ENCODE measurements at places on chromosomes 4 and X. TPM values are rescaled to one million over a fixed set of nuclear protein-coding genes. Genes with fewer than 3 reads are reported as not detected.
A peak's percentile ranks its signal among the peaks of the same experiment; 100 is the strongest.

SLC26A1 gene
- total RNA-seq = not detected

AR gene
- total RNA-seq = 7.6 TPM

XPNPEP2 gene
- total RNA-seq = not detected

PCDH7 gene
- total RNA-seq = 38.8 TPM

ETDB gene
- not detected for total RNA-seq

PACRGL gene
- total RNA-seq = 28.4 TPM

DNA sequence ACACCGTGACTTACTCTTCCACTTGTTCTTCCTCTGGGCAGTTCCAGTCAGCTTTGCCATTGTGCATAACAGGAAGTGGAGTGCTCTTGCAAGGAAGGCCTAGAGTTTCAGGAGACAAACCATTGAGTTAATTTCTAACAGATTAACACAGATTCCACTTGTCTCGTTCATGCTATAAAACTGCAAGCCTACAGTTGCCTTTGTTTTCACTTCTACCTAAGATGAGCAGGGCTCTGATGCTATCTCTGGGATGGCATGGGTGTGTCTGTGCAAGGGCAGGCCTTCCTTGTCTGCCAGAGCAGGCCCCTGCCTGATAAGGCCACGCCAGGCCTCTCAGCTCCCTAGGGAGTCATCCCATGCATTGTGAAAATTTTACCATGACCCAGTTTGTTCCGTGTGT lies 67.7 kb upstream of the PGRMC2 start:
- DNase-seq = peak; percentile 31

DNA sequence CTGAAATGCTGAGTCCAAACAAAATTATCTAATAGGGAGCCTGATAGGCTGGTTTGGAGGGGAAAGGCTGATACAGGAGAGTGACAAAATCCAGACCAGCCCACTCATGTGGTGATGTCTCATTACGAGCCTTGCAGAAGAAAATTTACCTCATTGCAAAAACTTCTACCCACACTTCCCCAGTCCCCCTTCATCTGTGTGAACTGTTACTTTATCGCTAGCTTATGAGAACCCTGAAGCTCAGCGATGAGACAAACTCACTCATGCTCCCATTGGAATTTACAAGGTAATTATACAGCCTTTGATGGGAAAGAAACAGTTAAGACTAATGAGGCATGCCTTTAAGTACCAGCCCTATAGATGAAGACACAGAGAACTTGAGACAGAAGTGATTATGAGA lies 76.1 kb downstream of the ARHGAP6 start:
- no peak for DNase-seq

- no peak for DNase-seq
Measured at GRCh38 chr4:102612824-102613366, 111.7 kb downstream of the NFKB1 start.

GRCh38 chrX:147476008-147476407 lies 435.7 kb upstream of the FMR1 start:
- DNase-seq = peak; percentile 21

DNA sequence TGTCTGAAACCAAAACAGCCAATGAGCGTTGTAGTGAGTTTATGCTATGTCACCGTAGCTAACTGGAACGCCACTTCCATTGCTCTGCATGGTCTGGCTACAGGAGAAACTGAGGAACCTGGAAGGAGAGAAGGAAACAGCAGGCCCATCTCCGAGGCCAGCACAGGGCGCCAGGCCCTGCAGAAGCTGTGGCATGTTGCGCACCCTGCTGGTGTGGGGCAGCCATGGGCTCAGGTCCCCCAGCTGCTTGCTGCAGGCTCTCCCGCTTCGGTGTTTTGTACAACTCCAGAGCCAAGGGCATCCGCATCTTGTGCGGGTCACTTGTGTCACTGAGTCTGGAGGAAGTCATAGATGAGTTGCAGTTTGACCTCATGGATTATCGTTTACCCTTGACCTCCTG lies 89.2 kb downstream of the AFAP1 start:
- DNase-seq = no peak

GRCh38 chr4:10589799-10590198 lies 94.8 kb downstream of the CLNK start:
- DNase-seq = no peak

DNA sequence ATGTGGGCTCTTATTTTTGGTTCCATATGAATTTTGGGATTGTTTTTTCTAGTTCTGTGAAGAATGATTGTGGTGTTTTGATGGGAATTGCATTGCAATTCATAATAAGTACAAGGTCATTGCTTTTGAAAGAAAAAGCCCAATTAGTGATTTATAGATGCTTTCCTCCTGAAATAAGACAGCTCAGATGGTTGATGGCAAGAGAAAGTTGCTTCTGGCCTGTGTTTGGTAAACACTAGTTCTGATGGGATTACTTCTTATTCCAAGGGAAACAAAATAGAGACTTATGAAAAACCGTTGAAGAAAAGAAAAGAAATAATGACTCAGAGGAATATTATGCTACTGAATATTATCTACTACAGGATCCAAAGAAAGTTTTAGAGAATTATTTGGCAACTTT lies 144.9 kb downstream of the SPANXA1 start:
- no peak for DNase-seq

DNA sequence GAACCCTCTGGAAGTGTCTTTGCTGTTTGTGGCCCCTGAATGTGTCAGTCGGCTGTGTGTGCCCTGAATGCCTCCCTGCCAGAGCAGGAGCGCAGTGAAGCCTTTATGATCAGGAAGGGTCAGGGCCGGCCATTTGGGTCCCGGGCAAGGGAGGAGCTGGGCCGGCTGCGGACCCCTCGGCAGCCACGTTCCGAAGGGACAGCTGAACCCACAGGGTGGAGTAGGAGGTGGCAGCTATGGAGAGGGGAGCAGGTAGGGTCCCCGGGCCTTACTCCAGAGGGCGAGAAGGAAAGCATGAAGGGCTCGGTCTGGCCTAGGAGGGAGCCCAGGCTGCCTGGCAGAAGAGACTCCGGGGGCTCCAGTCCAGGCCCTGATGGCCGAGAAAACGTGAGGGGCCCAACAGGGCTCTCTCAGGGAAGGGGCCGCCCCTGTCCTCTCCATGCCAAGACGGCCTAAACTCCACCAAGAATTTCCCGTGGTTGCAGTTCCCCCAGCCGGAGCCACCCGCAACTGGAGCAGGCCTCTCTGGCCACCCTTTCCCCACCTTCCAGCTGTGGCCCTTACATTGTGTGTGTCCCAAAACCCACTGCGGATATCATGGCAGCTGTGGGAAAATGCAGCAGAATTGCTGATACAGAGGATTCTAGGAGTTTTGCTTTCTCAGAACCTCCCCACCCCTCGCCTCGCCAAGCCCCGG lies 182.2 kb upstream of the STK26 start:
- DNase-seq = no peak

DNA sequence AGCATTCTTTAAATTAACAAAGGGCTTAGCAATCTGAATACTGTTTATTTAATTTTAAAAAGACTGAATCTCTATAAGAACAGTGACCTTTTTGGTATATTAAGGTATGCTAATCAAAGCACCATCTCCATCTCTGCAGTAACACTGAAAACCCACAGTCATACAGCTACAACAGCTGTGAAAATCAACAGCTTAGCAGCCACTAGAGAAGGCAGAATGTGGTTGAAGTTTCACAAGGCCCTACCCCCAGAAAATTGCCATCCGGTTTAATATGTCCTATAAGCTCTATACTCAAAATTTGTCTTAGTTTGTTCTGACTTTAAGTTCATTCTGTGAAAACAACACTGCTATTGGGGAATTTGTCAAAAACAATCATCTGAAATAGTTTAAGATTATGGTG lies 128.7 kb downstream of the OPHN1 start:
- no peak for DNase-seq

- no peak for DNase-seq
Measured at GRCh38 chr4:12846368-12846767, 637.8 kb downstream of the RAB28 start.

DNA sequence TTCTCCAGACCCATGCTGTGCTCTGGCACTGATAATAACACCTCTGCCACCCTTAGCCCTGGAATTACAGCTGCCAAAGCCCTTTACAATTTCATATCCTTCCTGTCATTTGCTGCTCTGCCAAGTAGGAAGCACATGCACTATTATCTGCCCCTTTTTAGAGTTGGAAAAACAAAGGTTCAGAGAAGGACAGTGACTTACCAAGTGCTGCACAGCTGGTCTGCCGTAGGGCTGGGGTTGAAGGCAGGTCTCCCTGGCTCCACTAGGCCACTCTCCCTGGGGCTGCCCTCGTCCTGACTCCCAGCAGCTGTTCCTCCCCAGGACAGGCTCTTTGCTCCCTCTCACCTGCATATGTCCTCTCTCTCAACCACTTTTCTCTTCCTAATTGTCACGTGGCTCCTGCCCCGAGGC lies 73.4 kb downstream of the ANAPC4 start:
- no peak for DNase-seq

GRCh38 chr4:19278665-19279064 lies 973.0 kb upstream of the SLIT2 start:
- no peak for DNase-seq

DNA sequence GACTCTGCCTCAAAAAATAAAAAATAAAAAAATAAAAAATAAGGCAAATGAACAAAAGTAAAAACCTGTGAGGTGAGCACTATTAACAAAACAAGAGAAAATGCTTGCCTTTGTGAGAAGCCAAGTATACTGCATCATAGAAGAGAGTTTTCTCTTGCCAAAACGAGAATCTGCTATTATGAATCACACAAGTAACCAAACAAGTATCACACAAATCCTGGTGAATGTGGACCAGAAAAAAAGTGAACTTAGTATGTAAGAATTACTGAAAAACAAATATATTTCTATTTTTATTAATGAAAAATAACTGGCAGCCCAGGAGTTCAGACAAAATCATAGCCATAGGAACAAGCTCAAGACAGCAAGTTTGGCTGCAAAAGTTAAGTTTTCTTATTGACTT lies 193.5 kb downstream of the PDGFC start:
- no peak for DNase-seq

DNA sequence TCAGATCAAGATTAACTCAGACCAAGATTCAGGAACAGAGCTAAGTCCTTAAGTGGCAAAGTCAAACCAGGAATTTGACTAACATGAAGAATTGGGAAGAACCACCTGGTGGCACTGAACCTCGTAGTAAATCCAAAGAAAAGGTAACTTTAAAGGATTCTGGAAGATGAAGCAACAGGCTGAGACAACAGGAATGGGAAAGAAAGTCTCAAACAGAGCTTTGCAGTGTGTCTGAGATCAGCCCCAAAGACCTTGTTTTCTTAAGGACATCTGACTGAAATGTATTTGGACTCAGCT lies 126.1 kb downstream of the ASB9 start:
- no peak for DNase-seq

DNA sequence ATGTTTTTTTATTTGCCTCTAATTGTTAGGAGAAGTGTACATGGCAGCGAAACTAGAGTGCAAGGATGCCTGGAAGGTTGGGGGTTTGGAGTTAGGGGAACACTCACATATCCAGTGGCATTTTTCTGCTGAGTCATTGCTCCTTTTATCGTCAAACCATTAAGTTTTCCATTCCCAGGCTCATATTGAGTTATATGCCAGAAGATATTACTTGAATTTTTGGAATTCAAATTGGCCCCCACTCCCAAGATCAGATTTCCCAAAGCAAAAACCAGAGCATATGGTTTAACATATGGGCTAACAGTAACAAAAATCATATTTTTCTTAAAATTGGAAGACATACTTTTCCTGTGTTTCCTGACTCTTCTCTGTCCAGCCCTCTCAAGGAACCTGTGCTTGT lies 152.7 kb downstream of the FSTL5 start:
- DNase-seq = peak; percentile 40

GRCh38 chrX:115251458-115252233 lies 17.8 kb upstream of the LRCH2 start:
- DNase-seq = no peak

Data from H4 (cell line).